ENCODE measurements at places on chromosomes 2 and 18. TPM values are rescaled to one million over a fixed set of nuclear protein-coding genes. Genes with fewer than 3 reads are reported as not detected.

DNA sequence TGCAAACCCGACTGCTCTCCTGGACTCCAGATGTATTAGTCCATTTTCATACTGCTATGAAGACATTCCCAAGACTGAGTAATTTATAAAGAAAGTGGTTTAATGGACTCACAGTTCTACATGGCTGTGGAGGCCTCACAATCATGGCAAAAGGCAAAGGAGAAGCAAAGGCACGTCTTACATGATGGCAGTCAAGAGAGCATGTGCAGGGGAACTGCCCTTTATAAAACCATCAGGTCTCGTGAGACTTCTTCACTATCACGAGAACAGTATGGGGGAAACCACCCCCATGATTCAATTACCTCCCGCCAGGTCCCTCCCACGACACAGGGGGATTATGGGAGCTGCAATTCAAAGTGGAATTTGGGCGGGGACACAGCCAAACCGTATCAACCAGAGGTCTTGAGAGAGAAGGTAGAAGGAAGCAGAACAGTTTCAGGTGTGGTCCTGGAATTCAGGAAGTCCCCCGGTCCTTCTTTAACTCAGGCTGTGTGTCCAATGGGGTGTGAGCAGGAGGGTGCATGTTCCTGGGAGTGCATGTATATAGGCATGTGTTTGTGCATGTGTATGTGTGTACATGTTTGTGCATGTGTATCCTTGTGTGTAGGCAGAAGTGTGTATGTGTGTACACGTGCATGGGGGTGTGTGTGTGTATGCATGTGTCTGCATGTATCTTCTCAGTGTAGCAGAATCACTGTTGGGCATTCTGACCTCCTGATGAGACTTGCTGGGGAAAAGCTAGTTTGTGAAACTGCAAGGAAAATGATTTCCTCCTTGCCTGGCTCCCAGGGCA is 46.2 kb downstream of the GREB1 start:
- DNase-seq: no peak
- no peaks in the 10 kb centered on the region for H3K4me1 ChIP-seq
- H3K27ac ChIP-seq: no peak overlapping the region
- no peak overlapping the region for H3K4me3 ChIP-seq

TCF23 gene
- total RNA-seq: not detected

DNA sequence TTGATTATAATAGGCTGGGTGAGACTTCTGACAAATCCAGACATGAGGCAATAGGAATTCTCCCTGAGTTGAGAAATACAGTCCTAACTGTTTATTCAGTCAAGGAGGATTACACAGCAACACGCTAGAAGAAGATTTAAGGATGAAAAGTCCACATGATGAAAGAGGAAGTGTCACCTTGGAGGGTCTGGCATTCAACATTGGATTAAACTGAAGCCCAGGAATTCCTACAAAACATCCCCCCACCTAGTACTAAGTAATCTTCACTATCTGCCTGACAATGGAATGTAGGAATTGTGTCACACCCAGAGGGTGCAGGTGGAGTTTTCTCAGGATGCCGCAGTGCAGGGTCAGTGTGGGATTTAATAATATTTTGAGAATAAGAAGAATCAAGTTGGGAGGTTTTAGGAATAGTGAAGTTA is 142.4 kb downstream of the SOCS6 start:
- no peaks in the 10 kb centered on the region for H3K4me1 ChIP-seq
- H3K27me3 ChIP-seq: no peaks in the 10 kb centered on the region
- no peaks in the 10 kb centered on the region for H3K36me3 ChIP-seq
- no peak overlapping the region for H3K4me3 ChIP-seq

- no peaks in the 10 kb centered on the region for H3K27me3 ChIP-seq
- no peak for DNase-seq
Measured at GRCh38 chr2:143083636-143084035, 45.6 kb upstream of the ARHGAP15 start.

Data from spinal cord (tissue), 10 donors.